ENCODE measurements at places on chromosomes 7 and 10.

DNA sequence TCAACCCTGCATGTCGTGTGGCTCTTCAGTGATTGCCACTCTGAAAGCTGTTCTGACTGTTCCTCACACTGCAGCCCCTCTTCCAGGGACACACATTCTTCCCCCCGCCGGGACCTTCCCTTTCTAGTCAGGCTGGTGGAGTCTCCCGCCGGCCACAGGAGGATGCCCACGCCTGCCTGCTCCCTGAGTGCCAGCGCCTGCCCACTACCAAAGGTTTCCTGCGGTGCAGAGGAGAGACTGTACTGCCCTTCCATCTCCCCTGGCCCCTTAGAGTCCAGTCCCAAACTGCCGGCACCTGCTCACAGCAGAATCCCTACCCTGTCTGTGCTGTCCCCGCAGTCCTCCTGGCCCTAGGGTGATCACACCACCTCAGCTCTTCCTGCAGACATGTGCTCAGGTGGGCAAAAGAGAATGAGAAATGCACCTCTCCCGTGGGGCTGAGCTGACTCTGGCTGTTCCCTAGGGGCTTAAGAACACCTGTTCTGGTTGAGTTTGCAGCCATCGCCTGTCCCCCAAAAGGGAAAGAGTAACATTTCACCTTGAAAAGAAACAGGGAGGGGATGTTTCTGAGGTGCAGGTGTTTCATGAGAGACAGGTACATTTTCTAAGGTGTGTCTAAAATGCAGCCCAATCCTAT, 1.4 kb downstream of the PODXL start:
- DNase-seq, result no peak

DNA sequence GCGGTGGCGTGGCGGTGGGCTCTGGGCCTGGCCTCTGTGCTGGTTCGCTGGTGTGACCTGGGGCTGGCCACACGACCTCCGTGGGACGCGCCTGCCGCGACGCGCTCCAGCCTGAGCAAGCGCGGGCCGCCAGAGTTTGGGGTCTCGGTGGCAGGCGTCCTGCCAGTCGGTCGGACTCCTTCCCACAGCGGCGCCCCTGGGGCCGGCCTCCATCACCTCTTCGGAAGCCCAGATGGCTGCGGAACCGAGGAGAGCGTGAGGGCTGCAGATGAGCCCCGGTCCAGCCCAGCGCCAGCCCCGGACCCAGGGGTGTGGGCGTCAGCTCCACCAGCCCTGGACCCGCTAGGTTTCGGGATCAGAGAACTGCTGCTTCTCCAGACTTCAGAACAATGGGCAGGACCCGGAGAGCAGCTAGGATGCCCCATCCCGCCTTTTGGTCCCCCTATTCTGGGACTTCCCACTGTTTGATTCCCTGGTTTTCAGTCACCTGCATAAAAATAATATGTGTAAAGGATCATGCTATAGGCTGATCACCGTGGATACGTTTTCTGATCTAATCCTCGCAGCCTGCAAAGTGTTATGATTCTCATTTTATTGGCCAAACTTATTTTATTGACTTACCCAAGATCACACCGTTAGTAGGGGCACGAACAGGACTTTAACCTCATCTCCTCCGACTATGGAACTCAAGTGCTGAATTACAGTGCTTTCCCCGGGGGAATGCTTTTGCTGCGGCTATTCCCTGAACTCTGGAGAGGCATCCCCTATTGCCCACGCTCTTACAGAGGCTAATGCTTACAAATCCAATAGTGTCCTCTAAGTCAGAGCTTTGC, 2.8 kb downstream of the CYP26C1 start:
- DNase-seq, result no peak

DNA sequence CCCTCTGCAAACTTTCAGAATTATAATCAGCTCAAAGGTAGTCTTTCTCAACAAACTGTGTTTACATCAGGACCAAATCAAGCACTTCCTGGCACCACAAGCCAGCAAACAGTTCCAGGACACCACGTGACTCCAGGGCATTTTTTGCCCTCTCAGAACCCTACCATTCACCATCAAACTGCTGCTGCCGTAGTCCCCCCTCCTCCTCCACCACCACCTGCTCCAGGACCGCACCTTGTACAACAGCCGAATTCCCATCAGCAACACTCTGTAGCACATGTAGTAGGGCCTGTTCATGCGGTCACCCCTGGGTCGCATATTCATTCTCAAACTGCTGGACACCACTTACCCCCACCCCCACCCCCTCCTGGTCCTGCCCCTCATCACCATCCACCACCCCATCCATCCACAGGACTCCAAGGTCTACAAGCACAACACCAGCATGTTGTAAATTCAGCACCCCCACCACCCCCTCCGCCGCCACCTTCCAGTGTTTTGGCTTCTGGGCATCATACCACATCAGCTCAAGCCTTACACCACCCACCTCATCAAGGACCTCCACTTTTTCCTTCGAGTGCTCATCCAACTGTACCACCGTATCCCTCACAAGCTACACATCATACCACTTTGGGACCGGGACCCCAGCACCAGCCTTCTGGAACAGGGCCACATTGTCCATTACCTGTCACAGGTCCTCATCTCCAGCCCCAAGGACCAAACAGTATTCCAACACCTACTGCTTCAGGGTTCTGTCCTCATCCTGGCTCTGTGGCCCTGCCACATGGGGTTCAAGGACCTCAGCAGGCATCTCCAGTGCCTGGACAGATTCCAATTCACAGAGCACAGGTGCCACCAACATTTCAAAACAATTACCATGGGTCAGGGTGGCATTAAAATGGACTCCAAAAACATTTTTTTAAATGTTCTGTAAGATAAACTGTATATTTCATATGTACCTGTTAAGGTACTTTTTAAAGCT, 98.7 kb downstream of the KMT2E start:
- DNase-seq, result no peak

- no peak for DNase-seq
Observed at GRCh38 chr7:103689255-103689654, 243.2 kb upstream of the SLC26A5 start.

- no peak for DNase-seq
Observed at GRCh38 chr10:133247681-133248333, 10.2 kb downstream of the VENTX start.

DNA sequence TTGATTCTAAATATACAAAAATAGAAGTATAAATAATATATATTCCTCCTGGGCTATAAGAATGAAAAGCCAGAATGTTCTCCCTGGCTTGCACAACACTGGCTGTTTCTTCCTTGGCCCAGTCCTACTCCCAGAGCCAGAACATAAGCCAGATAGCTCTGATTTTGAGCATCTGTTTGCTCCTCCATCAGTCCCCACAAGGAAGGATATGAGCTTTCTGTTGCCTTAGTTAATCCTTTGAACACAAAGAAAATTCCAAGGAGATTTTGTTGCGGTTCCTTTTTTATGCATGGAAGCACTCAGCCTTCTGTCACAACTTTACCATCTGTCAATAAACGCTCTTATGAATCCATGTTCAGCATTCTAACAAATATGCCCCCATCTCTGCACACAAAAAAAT, 361.8 kb downstream of the IPMK start:
- DNase-seq, result no peak

- DNase-seq, result no peak
Observed at GRCh38 chr7:472640-472957, 47.0 kb downstream of the PDGFA start.

- no peak for DNase-seq
Observed at GRCh38 chr7:115533785-115534184, 496.8 kb downstream of the TFEC start.

DNA sequence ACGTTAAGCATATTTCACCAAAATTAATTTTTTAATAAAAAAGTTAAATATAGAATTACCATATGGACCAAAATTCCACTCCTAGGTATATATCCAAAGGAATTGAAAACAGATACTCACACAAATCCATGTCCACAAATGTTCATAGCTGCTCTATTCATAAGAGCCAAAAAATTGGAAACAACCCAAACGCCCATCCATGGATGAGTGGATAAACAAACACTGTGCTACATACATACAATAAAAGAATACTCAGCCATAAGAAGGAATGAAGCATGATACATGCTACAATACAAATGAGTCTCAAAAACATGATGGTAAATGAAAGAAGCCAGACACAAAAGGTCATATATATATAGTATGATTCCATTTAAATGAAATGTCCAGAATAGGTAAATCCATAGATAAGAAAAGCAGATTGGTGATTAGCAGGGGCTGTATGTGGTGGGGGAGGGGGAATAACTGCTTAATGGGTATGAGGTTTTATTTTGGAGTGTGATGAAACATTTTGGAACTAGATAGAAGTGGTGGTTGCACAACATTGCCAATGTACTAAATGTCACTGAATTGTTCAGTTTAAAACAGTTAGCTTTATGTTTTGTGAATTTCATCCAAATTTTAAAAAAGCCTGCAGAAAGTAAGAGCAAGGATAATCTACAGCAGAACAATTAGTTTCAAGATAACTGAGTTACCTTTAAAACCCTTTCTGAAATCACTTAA, 101.2 kb upstream of the EFCAB10 start:
- no peak for DNase-seq

DNA sequence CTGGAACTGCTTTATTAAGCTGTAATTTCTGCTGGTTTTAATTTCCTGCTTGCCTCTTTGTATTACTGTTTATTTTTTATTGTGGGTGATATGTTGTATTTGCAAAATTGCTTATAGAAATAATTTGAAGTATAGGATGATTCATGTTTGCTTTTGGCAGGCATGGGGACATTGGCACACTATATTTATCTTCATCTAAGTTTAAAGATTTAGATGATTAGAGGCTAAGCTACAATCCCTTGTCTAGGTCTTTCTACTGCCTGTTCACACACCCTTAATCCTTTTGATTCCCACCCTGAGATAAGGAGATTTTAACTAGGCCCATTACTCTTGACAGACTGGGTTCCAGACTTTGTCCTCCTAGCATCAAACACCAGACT, 182.8 kb upstream of the KAT6B start:
- DNase-seq, result no peak

DNA sequence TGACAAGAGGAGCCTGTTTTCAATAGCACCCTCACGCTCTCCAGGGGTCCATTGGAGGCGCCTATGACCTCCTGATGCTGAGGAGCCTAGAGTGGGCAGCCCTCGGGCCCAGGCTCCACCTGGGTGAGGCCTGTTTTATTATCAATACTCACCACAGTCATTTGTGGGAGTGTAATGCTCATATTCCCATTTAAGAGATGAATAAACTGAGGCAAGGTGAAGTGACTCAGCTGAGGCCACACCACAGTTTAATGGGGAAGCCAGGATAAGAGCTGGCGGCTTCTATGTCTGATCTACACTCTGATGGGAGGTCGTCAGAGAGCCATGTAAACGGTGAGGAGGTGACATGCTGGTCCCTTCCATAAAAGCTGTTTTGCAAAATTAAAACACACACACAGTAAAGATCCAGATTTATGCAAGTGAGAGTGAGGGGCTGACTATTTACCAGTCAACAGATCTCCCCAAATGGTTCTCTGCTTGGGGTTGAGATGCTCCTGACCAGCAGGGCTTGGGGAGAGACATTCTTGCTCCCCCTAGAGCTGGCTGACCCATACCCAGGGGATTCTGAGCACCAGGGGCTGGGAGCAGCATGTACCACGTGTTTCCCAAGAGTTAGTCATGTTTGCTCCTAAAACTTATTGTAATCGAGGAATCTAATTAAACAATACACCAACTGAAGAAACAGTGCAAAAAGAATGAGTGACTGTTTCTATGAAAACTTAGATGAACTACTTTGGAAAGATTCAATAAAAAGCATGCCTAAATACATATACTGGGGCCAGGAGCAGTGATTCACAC, 81.0 kb upstream of the INSIG1 start:
- no peak for DNase-seq

DNA sequence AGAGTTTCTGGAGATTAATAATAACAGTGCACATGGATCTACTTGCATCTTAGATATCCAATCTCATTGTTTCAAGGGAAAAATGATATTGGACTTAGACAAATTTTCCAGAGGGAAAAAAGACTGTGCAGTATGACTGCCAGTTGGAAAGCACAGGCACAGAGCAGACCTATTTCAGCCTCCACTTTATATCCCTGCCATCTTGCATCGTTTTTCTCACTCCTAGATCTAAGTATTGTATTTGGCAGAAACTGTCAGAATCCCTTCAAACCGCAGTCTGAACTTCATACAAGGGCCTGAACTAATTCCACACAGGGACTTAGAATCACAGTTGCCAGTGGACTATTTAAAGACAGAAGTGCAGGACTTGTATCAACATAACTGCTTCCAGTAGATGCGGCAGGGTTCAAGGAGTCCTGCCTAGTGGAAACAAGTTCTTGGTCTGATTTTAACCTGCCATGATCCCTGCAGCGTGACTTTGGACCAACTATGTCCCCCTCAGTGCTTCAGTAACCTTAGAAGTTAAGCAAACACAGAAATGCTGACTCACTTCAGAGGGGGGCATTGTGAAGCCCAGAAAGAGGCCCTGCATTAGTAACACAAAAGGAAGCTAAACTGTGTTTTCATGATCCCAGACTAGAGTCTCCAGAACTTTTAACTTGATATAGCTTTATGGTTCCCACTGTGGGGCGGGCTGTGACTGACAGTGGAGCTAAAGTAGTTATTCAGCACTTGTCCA, 95.7 kb upstream of the PALS2 start:
- peak; percentile 29 for DNase-seq

GRCh38 chr7:30879139-30880124, 32.2 kb upstream of the AQP1 start:
- DNase-seq, result no peak

DNA sequence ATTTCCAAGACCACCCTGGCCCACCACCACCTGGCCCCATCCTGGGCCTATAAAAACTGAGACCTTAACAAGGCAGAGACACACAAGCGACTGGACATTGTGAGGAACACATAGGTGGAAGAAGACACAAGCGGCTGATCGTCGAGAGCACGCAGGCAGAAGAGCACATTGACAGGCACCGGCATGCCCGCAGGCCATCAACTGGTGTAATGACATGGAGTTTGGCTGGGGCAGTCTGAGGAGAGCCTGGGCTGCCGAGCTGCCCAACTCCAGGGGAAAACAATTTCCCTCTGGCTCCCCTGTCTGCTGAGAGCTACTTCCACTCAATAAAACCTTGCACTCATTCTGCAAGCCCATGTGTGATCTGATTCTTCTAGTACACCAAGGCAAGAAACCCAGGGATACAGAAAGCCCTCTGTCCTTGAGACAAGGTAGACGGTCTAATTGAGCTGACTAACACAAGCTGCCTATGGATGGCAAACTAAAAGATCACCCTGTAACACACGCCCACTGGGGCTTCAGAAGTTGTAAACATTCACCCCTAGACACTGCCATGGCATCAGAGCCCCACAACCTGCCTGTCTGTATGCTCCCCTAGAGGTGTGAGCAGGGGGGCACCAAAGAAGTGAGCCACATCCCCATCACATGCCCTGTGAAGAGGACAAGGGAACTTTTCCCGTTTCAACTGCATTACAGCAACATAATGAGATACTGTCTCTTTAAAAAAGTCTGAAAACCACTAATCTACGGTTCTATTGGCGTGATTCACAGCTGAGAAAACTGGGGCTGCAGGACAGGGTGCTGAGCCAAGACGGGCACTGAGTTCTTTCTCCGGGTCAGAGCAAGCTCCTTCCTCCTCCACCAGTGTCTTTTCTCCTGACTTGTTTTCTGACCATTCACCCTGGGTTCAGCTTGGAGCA, 18.5 kb upstream of the TNS3 start:
- no peak for DNase-seq

GRCh38 chr10:35638101-35638500, 4.0 kb downstream of the FZD8 start:
- DNase-seq, result no peak

- DNase-seq, result no peak
Observed at GRCh38 chr10:122130474-122131110, 140.5 kb upstream of the BTBD16 start.
